ENCODE measurements at places on chromosomes 13 and 19.

DNA sequence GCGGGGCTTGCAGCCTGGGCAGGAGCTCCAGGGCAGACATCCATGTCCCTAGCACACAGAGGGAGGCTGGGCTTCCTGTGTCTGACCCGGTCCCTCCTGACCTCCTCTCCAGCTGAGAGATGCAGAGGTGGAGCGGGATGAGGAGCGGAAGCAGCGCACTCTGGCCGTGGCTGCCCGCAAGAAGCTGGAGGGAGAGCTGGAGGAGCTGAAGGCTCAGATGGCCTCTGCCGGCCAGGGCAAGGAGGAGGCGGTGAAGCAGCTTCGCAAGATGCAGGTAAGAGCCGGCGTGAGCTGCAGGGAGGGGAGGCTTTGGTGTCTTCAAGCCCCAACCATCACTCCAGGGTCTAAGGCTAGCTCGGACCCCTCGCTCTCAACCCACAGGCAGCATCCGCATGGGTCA lies 38.4 kb downstream of the KCNC3 start:
- DNase-seq: no peak

GRCh38 chr19:11984986-11985385 lies 20.1 kb downstream of the ZNF763 start:
- DNase-seq: no peak

GRCh38 chr13:40666045-40666932 lies at the start of gene FOXO1:
FOXO1 (minus strand) TSS chr13:40666641; CDS start chr13:40666212, 429 bp downstream.
- peak; percentile 85 for DNase-seq

- DNase-seq: no peak
Measured at GRCh38 chr13:91709180-91709579, 310.8 kb downstream of the GPC5 start.

DNA sequence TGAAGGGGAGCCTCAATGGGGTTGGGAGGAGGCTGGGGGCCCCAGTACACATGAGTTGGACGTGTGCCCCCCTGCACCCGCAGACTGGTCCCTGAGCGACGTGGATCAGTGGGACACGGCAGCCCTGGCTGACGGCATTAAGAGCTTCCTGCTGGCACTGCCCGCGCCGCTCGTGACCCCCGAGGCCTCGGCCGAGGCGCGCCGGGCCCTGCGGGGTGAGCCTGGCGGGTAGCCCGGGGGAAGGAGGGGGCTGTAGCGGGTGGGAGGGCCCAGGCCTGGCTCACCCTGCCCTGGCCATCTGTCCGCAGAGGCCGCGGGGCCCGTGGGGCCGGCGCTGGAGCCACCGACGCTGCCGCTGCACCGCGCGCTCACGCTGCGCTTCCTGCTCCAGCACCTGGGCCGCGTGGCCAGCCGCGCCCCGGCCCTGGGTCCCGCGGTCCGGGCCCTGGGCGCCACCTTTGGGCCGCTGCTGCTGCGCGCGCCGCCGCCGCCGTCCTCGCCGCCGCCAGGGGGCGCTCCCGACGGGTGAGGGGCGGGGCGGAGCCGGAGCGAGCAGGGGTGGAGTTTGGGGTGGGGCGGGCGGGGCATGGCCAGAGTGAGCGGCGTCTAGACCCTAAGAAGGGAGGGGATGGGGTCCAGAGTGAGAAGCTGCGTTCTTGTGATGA lies 8.1 kb downstream of the PIK3R2 start:
- peak; percentile 75 for DNase-seq

GRCh38 chr13:32316028-32316339 lies 676 bp downstream of the BRCA2 start:
- DNase-seq: no peak

DNA sequence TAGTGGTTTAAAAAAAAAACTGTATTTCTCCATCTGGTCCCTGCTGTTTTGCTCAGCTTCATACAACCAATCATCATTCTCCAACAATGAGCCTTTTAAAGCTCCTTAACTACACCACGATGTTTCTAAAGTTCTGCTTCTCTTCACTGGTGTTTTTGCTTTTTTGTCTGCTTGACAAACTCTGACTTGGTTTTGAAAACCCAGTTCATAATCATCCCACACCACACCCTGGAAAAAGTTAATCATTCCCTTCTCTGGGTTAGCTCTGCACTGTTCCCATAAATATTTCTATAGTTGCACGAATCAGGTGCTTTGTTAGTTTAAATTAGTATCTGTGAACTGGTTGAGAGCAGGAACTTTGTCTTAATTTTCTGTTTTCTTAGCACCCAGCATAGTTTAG lies 217.1 kb downstream of the ENOX1 start:
- no peak for DNase-seq

DNA sequence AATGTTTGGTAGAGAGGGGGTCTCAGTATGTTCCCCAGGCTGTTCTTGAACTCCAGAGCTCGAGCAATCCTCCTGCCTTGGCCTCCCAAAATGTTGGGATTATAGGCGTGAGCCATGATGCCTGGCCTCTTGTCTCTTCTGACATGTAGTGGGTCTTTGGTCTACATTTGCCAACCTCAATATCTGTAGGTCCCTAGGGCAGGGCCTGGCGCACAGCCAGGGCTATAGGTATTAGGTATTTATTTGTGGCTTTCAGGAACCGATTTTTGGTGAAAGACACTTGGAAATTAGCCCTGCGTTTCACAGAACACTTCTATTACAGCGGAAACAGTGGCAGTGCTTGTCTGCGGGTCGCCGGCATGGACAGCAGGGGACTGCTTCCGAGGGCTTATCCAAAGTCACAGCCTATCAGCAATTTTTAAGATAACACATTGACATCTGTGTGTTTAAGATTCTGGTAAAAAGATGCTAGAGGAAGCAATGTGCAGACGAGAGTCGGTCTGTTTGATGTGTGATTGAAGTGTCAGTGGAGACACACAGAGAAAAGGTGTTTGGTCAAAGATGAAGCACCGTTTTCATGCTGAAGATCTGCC lies 14.5 kb downstream of the ZNF536 start:
- DNase-seq: no peak

DNA sequence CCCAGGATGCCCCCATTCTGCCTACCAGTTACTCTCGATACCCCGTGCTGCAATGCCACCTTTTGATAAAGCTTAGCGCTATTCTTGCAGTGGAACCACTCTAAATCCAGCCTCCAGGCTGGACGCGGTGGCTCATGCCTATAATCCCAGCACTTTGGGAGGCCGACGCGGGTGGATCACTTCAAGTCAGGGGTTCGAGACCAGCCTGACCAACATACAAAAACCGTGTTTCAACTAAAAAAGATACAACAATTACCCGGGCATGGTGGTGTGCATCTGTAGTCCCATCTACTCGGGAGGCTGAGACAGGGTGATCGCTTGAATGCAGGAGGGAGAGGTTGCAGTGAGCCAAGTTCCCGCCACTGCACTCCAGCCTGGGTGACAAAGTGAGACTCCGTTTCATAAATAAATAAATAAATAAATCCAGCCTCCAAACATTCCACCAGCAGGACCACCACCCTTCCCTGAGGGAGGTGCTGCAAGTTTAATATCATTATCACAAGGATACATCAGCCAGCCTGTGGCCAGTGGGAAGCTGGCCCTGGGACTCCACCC lies 27.7 kb downstream of the CYP2B6 start:
- DNase-seq: no peak

- DNase-seq: peak; percentile 15
Measured at GRCh38 chr13:26785838-26786630, 25.4 kb upstream of the GPR12 start.

DNA sequence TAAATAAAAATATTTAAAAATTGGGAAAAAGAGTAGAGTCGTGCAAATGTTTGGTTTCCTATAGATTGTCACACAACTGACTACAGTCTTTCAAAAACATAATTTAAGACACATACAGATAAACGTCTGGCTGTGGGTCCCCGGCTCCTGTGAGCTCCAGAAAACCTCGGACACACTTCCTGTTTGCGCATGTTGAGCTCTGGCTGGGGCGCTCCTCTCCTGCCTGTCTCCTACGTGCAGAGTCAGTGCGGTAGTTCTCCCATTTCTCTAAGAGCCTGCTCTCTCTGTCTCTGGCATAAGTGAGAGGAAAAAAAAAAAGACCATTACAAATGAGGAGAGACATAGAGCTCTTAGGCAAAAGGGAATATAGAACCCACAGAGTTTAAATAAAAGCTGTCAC lies 128.2 kb upstream of the OBI1 start:
- no peak for DNase-seq

- no peak for DNase-seq
Measured at GRCh38 chr13:50011461-50011860, 3.8 kb upstream of the KCNRG start.

DNA sequence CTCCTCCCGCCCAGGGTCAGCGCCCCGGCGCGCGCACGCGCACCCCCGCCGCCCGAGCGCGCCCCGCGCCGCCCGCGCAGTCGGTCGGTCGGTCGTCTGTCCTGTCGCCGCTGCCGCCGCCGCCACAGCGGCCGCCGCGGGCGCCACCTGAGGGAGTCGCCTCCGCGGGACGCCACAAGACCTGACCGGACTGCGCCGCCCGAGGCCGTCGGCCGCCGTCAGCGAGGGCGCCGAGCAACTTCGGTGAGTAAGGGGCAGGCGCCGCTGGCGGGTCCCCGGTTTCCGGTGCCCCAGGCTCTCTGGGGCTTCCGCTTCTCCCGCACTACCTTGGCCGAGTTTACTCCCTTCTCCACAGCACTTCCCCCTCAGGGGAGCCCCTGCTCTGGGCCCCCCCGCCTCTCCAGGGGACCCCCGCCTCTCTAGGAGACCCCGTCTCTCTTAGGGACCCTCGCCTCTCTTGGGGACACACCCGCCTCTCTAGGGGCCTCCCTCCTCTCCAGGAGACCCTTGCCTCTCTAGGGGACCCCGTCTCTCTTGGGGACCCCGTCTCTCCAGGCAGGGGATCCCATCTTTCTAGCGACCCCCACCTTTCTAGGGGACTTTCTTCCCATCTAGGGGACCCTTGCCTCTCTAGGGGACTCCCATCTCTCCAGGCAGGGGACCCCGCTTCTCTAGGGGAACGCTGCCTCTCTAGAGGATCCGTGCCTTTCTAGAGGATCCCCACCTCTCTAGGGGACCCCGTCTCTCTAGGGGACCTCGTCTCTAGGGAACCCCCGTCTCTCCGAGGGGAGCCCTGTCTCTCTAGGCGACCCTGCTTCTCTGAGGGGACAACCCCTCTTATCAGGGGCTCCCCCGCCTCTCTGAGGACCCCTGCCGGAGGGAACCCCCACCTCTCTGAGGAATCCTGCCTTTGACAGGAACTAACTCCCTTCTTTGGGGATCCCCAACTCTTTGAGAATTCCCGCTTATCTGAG lies 19.3 kb upstream of the GATAD2A start:
- DNase-seq: peak; percentile 78

- DNase-seq: no peak
Measured at GRCh38 chr13:97896446-97896845, 57.0 kb upstream of the IPO5 start.
